ENCODE measurements at places on chromosomes 3 and 15. TPM values are rescaled to one million over a fixed set of nuclear protein-coding genes. Genes with fewer than 3 reads are reported as not detected.

The PLSCR5 gene
- not detected for total RNA-seq

The GPR149 gene
- total RNA-seq, result not detected

GRCh38 chr3:133886031-133886722 lies 9.5 kb downstream of the RAB6B start:
- no peak for DNase-seq

The IL17RD gene
- 1.5 TPM for total RNA-seq

- no peak for DNase-seq
Observed at GRCh38 chr3:170055209-170055608, 17.4 kb downstream of the GPR160 start.

The AADACL2 gene
- not detected for total RNA-seq

DNA sequence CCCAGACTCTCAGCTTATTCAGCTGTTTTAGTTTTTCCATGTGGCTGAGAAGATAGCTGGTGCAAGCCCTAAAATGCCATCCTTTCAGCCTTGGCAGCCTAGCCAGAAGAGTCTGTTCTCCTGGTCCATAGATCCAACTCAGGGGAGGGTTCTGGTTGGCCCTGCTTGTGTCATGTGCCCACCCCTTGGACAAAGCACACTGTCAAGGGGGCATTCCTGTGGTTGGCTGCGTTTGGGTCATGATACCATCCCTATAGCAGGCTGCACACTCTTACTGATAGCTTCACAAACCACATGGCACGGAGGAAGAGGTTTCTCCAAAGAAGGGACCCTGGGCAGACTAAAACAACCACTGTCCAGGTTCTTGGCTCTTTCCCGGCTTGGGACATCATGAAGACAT lies 8.4 kb upstream of the FSTL1 start:
- DNase-seq, result no peak

- DNase-seq, result no peak
Observed at GRCh38 chr15:40902605-40903561, 8.6 kb downstream of the VPS18 start.

The GOLGA6D gene
- not detected for total RNA-seq

GRCh38 chr3:196968233-196969133 lies at the start of gene PIGZ:
TSS of gene PIGZ (minus strand) at chr3:196968833. CDS start at chr3:196952031, 16,802 bp downstream.
- DNase-seq, result no peak

The SLC7A14 gene
- total RNA-seq, result 3.0 TPM

DNA sequence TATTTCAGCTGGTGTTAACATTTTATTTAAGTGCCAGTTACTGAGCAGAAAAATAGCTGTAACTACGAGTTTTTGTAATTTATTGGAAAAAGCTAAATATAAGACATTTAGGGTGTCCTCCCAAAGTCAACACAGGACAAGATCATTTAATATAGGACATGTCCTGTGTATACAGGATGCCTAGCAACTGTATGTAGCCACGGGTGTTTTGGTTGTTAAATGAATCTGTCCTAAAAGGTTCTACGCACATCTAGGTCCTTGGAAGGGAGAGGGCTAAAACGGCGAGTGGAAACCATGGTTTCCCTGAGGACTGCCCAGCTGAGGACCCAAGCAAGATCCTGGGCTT lies 565 bp upstream of the ZNF621 start:
- no peak for DNase-seq

The GPR27 gene
- not detected for total RNA-seq

The GPR156 gene
- total RNA-seq, result 0.13 TPM

DNA sequence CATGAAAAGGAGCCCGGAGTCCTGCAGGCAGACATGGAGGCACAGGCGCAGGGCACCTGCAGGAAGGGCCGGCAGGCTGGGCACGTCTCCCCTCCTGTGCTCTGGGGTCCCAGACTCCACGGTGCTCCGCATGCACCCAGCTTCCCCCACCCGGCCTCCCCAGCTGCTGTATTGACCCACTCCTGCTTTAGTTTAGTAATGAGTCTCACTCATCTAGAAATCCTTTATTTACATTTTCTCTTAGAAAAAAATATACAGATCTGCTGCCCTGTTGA lies 8.5 kb downstream of the MESP2 start:
- no peak for DNase-seq

The GPR62 gene
- total RNA-seq, result 0.07 TPM

The TNFSF10 gene
- total RNA-seq, result 108 TPM

The MED12L gene
- 0.11 TPM for total RNA-seq

The MYH15 gene
- 0.26 TPM for total RNA-seq

All from pulmonary artery endothelial cell (primary cell).